Hematopoietic multipotent progenitor cell (in vitro differentiated cells): ENCODE measurements at places on chromosomes 7 and 10.

GRCh38 chr10:101256387-101256786 lies 27.1 kb upstream of the LBX1 start:
- no peak for DNase-seq

- no peak for DNase-seq
Observed at GRCh38 chr10:9043466-9043865, 989.0 kb downstream of the GATA3 start.

- DNase-seq, result peak; percentile 19
Observed at GRCh38 chr7:28409716-28410627, 2.3 kb upstream of the CREB5 start.

- no peak for DNase-seq
Observed at GRCh38 chr7:43864126-43864525, 5.2 kb downstream of the MRPS24 start.

GRCh38 chr10:112562809-112563663 lies 116.0 kb downstream of the VTI1A start:
- no peak for DNase-seq

- no peak for DNase-seq
Observed at GRCh38 chr7:5703572-5704533, 77.6 kb downstream of the RNF216 start.

- no peak for DNase-seq
Observed at GRCh38 chr10:120459185-120459584, 2.2 kb downstream of the PLPP4 start.

DNA sequence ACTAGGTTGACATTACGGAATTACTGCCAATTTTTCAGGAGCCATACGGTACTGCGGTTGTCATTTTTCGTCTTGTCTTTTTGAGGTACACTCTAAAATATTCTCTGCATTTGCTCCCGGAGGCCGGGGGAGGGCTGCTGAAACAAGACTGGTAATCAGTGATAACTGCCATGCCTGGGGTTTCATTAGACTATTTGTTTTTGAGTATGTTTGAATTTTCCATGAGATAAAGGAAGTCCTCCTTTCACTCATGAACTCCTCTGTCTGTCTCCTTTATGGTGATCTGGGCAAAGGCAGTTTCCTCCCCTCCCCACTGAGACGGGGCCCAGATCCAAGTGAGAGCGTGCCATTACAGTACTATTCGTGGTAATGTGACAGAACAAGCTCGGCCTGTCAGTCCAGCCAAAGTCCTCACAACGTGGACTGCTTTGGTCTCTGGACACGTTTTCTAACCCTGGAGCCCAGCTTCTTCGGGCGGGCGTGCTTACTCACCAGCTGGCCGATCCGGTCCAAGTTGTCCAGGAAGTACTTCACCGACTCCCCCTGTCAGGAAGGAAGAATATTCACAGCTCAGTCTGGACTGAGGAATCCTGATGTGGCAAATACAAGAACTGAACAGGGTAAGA lies 45.1 kb downstream of the AMZ1 start:
- no peak for DNase-seq

- DNase-seq, result no peak
Observed at GRCh38 chr10:104683567-104683966, 42.5 kb downstream of the SORCS3 start.

GRCh38 chr10:104122225-104123107 lies 495 bp downstream of the SFR1 start:
- no peak for DNase-seq

DNA sequence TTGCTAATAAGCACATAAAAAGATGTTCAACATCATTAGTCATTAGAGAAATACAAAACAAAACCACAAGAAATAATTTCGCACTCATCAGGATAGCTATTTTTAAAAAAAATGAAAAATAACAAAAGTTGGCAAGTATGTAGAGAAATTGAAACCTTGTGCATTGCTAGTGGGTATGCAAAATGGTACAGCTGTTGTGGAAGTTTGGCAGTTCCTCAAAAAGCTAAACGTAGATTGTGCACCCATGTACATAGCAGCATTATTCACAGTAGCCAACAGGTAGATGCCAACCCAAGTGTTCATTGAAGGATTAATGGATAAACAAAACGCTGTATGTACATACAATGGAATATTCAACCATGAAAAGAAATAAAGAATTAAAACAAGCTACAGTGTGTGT lies 35.3 kb upstream of the STARD3NL start:
- no peak for DNase-seq

DNA sequence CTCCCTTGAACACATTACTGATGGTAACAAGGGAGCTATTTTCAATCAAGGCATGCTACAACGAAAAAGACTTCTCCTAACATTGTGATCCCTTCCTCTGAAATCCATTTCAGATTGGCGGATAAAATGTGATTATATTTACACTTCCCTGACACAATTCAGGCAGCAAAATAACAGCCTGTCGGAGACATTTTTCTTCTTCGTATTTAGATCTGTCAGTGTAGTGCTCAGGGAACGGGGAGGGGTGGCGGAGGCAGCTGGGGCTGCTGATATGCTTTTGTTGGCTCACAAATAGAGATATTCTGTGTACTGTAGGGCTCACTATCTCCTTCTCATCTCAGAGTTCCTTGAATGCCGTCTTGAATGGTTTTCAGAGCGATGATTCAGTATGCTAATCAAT lies 1261.7 kb upstream of the AUTS2 start:
- DNase-seq, result no peak

GRCh38 chr7:24877790-24878311 lies 102.1 kb downstream of the OSBPL3 start:
- peak; percentile 65 for DNase-seq

DNA sequence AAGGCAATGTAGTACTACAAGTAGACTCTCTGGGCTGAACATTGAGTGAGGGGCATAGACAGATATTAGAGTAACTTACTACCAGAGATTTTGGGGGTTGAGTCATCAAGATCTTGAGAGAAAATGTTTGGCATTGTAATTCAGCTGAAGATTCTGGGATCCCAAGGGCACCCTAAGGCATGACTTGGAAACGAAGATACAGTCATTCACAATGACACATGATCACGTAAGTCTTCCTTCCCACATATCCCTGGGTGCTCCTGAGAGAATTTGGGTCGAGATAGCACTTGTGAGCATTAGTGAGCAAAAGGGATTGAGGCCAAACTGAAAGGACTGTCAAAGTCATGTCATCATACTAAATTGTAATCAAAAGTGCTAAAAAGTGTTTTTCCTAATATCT lies 192.5 kb upstream of the PCLO start:
- DNase-seq, result no peak

DNA sequence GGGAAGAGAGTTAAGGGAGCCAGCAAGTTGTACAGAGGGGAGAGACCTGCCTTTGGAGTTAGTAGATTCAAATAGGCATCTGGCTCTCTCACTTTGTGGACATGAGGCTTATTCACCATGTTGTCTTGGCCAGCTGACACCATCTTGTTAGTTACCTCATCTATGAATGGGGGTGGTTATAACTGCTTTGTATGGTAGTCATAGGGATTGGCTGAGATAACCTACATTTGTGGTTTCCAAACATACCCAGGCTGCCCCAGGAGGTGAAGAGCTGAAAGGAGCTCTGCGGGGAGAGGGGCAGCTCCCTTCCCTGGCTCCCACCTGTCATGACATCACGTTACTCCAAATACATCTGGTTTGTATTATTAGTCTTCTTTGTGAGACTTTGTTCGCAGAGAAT lies 393.3 kb upstream of the AUTS2 start:
- no peak for DNase-seq

DNA sequence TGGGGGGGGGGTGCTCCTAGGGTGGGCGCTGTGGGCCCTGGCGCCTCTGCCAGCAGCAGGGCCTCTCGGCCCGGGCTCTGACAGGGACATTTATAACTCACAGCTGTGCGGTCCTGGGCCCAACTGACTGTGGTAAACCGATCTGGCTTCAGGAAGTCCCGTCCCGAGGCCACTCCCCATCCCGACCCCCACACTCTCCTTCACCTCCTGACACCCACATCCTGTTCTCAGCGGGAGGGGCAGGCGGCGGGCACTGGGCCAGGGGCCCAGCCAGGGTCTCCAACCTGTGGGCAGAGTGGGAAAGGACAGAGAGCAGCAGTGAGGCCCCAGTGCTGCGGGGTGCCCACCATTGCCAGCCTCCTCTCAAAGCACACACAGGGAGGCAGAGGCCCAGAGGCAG lies 69.1 kb downstream of the ZMIZ1 start:
- no peak for DNase-seq

- no peak for DNase-seq
Observed at GRCh38 chr10:68526634-68527307, 552 bp downstream of the SLC25A16 start.

- no peak for DNase-seq
Observed at GRCh38 chr7:126804604-126805003, 448.1 kb downstream of the GRM8 start.

- no peak for DNase-seq
Observed at GRCh38 chr10:6072215-6072934, 10.2 kb upstream of the IL2RA start.
